ENCODE measurements at places on chromosomes 6 and 20. TPM values are rescaled to one million over a fixed set of nuclear protein-coding genes. Genes with fewer than 3 reads are reported as not detected.

The GFRA4 gene
- total RNA-seq: not detected

The RANBP9 gene
- 21.6 TPM for total RNA-seq

The SCRT2 gene
- total RNA-seq: not detected

The TRDN gene
- not detected for total RNA-seq

The BTN1A1 gene
- total RNA-seq: not detected

The RAET1L gene
- not detected for total RNA-seq

The SALL4 gene
- total RNA-seq: 0.15 TPM

The LY6G6C gene
- not detected for total RNA-seq

The FRMD1 gene
- total RNA-seq: not detected

The TMEM217 gene
- 2.4 TPM for total RNA-seq

The PI3 gene
- not detected for total RNA-seq

The KIAA1755 gene
- 0.59 TPM for total RNA-seq

The RIOK1 gene
- total RNA-seq: 23.8 TPM
